ENCODE measurements at places on chromosomes 5 and 9.

DNA sequence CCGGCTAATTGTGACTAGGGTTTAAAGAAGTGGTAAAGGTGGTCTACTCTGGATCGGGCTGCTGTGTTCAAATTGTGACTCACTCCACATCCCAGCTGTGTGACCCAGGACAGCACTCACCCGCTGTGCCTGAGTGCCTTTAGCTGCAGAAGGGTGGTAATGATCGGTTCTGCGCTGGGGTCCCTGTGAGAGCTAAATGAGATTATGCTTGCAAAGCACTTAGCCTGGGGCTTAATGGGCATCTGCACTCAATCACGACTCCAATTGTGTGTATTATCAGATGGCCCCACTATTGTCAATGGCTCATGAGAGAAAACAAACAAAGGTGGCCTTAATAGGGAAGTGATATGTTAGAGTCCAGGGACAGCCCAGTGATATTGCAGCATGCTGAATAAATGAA is 25.1 kb upstream of the TBC1D2 start:
- DNase-seq = no peak

DNA sequence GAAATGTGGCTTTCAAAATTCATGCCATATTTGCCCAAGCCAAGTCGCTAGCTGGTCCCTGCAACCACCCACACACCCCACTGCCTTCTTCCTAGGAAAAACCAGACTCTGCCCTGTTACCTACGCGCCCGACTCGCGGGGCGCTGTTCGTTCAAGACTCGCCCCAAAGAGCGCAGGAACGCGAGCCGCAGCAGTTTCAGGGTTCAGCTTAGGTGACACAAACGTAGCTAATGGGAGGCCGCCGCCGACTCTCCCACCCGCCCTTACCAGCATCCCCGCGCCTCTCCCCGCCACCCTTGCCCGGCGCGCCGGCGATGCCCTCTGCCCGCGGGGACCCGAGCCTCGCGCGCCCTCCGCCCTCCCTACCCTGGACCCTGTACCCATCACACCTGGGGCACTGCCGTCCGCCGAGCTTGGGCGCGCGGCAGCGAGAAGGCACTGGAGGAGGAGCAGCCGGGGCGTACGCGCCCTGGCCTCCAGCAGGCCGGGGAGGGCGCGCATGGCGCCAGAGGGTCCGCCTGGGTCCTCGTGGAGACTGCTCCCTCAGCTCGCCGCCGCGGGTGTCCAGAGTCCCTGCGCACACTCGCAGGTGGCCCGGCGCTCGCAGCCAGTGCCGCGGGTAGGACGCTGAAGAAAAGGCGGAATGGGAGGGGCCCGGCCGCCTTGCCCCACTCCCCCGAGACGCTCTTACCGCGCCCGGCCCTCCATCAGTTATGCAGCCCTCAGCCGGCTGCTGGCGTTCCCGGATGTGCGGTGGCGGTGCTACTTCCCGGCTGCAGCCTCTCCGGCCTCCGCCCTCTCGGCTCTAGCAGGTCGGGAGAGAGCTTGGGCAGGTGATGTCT is at the start of gene EMB:
Gene EMB (minus strand): TSS at position 638 of the 842 bp plus-strand sequence. CDS start 137 bp downstream, at position 501.
- DNase-seq = no peak

GRCh38 chr5:78328585-78329173 is 31.7 kb upstream of the SCAMP1 start:
- peak; percentile 75 for DNase-seq

- peak; percentile 88 for DNase-seq
These were observed 156.2 kb upstream of the S1PR3 start for GRCh38 chr9:88835038-88835466.

- DNase-seq = no peak
These were observed 410.6 kb downstream of the PSAT1 start for GRCh38 chr9:78707481-78707991.

- no peak for DNase-seq
These were observed 123.9 kb downstream of the TLE4 start for GRCh38 chr9:79695531-79696175.

DNA sequence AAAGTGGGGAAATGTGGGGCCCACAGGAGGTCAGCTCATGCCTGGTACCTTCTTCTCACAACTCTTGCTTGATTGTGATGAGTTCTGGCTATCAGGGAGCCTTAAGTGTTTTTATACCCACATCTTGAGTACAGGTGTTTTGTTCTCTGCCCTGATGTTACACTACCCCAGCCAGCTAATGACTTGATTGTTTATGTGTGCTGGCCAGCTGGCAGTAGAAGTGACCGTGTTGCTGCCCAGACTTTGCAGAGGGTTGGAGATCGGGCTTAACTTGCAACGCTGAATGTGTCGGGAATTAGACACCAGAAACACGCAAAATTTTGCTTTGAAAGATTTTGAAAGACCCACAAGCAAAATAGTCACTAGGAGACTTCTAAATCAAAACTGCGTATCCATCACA is 16.9 kb upstream of the ZDHHC11B start:
- DNase-seq = no peak

DNA sequence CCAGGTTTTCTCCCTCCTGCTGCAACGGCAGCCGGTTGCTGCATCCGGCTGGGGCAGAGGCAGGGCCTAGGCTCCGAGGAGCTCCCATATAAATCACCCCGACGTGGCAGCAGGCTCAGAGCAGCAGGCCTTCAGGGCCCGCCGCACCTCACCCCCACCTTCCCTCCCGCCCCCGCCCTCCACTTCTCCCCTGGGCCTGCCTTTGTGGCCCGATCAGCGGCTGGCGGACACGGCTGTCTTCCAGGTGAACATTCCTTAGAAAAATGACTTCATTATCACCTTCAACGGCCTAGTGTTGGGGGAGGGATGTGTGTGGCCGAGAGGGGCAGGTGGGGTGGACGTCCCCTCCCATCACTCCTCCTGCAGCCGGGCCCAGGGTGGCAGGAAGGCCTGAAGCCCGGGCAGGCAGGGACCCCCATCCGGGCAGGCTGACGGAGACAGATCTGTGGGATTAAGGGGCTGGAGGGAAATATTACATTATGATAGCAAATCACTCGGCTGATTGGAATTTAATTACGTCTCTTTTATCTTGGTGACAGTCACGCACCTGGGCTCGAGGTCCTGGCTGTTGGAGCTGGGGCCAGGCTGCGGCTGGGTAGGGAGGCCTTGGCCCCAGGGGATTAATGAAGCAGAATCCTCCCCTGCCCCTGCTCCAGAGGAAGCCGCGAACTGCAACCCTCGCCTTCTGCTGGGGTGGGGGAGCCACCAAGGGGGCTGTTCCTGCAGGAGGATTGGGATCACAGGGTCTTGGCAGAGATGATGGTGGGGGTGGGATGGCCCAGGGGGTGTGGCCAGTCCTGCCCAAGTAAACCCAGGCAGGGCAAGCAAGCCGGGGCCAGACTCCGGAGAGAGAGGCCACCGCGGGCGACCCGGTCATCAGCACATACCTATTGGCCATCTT is 38.4 kb upstream of the RXRA start:
- peak; percentile 22 for DNase-seq

DNA sequence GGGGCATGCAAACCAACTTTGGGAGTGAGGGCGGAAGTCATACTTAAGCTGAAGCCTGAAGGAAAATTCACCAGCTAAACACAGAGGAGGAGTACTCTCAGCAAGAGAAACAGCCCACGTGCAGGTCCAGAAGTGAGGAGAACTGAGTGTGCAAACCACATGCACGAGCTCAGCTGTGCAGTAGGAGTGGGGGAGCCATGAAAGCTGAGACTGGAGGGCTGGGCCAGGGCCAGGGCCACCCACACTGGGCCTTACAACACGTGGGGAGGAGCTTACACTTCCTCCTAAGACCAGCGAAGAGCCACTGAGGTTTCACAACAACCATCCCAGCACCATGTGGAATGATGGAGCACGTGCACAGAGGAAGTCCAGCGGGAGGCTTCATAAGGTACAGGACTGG is 9.3 kb upstream of the WWC1 start:
- peak; percentile 95 for DNase-seq

DNA sequence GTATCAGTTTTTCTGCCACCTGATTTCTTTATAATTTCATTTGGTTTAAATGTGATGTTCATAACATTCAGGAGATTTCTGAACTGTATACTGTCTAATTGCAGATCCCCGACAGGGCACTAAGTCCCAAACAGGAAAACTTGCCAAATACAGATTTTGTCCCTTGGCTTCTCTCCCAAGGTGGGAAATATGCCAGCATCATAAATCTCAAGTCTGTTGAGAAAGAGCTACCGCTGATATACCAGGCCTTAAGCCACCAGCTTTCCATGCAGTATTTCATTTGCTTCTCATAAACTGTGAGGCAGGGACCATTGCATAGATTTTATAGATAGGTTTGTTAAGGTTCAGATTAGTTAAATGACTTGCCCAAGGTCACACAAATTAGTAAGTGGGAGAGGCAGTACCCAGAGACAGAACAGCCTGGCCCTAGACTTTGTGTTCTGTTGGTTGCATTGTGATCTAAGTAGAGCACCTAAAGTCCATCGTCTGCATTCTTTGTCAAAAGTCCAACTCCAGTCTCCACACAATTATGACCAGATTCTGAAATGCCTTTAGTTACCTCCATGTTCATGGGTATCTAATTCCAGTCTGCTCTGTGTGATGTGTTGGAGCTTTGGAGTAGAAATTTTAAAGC is 16.2 kb downstream of the GPR21 start:
- DNase-seq = peak; percentile 74

DNA sequence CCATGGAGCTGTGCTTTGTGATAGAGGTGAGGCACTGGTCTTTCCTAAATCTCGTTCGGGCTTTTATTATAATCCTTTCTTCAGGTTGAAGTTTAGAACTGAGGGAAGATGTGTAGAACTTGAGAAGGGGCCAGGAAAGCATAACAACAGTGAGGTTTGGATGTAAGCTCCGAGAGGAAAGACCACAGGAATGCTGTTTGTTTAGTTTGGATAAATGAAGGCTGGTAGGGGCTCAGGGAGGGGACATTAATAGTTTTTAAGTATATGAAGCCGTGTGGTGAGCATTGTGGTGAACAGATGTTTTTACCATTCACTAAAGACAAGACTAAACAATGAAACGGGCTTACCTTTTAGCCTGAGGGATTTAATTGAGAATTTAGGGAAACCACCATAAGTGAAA is 130.8 kb downstream of the ARHGAP26 start:
- DNase-seq = peak; percentile 75

DNA sequence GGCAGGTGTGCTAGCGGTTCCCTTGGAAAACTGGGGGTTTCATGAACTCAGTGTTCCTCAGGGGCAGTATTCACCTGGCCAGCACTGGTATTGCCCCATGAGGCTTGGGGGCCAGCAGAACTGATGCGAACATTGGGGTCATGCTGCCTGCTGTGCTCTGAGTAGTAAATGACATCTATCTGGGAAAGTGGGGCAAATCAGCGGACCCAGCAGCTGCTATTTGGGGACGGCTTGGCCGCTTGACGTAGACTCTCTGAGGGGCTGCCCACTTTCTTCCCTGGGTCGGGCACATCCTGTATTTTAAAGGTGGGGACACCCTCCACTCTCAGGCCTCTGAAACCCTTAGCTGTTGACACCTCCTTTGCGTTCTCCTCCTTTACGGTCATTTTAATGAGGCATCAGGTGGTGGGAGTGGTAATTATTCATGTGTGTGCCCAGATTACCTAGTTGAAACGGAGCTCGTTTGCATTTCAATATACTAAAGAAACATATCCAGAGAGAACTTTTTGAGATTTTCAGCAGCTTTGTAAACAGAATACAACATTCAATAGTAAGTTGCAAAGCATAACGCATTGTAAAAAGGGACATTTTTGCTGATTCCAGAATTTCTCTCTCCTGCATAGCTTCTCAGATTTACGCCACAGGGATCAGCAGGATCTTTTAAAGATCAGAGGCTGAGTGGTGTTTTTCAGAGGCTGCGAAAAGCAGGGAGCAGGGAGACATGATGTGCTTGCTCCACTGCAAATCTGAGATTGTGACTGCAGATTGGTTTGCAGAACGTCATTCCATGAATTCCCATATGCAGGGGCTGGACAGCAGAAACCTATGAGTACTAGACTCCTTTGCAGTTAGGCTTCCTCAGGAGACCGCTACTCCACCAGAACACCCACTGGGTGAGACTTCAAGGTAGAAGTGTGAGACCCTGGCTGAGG is 56.8 kb upstream of the ZFR start:
- peak; percentile 56 for DNase-seq

GRCh38 chr9:105886136-105886535 is 191.8 kb downstream of the TMEM38B start:
- no peak for DNase-seq

DNA sequence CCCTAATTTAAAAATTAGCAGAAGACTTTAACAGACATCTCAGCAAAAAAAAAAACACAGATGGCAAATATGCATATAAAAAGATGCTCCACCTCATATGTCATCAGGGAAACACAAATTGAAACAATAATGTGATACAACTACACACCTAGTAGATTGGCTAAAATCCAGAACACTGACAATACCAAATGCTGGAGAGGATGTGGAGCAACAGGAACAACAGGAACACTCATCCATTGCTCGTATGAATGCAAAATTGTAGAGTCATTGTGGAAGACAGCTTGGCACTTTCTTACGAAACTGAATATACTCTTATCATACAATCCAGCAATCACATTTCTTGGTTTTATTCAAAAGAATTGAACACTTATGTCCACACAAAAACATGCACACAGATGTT is 22.1 kb downstream of the MCIDAS start:
- DNase-seq = no peak

DNA sequence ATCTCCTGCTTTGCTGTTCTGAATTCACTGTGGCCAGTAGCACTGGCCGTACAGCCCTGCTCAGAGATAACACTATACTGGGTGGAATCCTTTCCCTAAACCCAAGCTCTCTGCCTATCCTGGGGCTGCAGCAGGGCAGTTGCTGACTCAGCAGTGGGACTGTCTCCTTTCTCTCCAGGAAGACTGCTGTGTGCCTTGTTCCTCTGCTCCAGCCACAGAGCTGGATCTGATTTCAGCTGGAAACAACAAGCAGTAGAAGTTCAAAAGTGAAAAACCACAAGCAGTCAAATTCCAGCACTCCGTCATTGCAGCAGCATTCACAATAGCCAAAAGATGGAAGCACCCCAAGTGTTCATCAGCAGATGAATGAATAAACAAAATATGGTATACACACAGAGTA is 105.0 kb downstream of the FBXL7 start:
- peak; percentile 64 for DNase-seq

DNA sequence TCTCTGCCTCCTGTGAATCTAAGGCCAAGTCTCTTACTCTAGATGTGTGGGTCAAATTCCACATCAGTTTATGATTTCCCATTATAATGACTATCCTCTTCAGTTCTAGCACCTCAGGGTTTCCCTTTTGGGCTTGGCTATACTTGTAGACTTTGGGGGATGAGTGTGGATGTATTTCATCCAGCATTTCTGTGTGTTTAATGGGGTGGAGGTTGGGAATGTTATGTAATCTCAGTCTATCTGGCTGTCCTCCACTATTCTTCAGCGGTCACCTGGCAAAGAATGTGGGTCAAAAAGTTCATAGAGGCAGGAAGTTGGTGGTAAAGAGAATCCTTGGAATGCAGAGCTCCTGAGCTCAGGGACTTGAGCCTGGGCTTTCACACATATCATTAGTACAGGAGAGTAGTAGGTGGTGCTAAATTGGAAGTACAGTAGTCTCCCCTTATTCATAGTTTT is 64.9 kb downstream of the CFAP95 start:
- DNase-seq = peak; percentile 45

- peak; percentile 59 for DNase-seq
These were observed 89.7 kb upstream of the ADRA1B start for GRCh38 chr5:159826351-159827214.

Data from amniotic epithelial cell (primary cell).